ENCODE measurements at places on chromosomes 12 and 14. TPM values are rescaled to one million over a fixed set of nuclear protein-coding genes. Genes with fewer than 3 reads are reported as not detected.

The OR6C75 gene
- not detected for total RNA-seq

The VRTN gene
- not detected for total RNA-seq

The GAPDH gene
- total RNA-seq: 9,259 TPM

The TGFB3 gene
- total RNA-seq: 2.8 TPM

The BMP4 gene
- 103 TPM for total RNA-seq

The TAS2R9 gene
- total RNA-seq: 0.19 TPM

The SPIC gene
- total RNA-seq: not detected

The RASAL1 gene
- total RNA-seq: not detected

The PLD4 gene
- total RNA-seq: under 0.01 TPM

The C12orf54 gene
- total RNA-seq: not detected

The AMN gene
- 0.10 TPM for total RNA-seq

The EDDM3A gene
- not detected for total RNA-seq

The TAMALIN gene
- total RNA-seq: 58.5 TPM
